SJCRH30 (cell line): ENCODE measurements at places on chromosomes 16 and 17.

- DNase-seq, result no peak
These were observed 58.7 kb downstream of the PITPNC1 start for GRCh38 chr17:67435786-67436185.

DNA sequence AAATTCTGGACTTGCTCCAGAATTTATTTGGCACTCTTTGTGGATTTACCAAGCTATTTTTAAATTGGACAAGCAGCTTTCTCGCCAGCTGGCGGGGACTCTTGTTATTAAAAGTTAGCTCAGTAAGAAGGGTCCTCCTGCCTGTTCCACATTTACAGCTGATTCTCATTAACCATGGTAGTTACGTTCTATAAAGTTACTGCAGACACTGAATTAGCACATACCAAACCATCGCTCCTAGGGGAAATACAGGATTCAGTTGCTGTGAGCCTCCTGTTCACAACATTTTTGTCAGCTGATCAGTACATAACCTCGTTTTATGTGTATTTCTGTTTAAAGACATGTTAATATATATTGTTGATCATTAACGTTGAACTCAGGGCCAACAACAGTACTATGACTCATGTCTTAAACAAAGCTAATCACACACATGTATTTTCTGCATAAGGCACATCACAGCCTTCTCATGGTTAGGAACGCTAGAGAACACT lies 4.2 kb downstream of the LDAF1 start:
- DNase-seq, result no peak

DNA sequence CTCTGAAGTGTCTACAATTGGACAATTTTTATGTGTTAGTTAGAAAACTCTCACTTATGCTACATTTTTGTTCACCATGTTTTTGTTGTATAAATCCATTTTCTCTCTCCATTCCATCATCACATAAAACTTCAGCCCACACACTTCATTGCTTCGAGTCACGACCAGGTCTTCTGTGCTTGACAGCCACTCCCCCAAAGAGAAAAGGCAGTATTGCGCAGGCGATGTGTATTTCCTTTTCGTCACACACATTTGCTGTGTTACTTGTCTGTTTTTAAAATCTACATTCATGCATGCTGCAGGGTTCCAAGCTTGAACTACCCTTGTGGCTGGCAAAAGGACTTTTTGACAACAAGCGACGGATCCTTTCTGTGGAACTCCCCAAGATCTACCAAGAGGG lies 10.5 kb downstream of the GINS3 start:
- DNase-seq, result no peak

- DNase-seq, result peak; percentile 47
These were observed 3.0 kb downstream of the KCNJ12 start for GRCh38 chr17:21379080-21379711.

GRCh38 chr17:75504347-75505151 lies 10.8 kb downstream of the CASKIN2 start:
- DNase-seq, result peak; percentile 48

- no peak for DNase-seq
These were observed 8.1 kb upstream of the CBX2 start for GRCh38 chr17:79769570-79770506.

DNA sequence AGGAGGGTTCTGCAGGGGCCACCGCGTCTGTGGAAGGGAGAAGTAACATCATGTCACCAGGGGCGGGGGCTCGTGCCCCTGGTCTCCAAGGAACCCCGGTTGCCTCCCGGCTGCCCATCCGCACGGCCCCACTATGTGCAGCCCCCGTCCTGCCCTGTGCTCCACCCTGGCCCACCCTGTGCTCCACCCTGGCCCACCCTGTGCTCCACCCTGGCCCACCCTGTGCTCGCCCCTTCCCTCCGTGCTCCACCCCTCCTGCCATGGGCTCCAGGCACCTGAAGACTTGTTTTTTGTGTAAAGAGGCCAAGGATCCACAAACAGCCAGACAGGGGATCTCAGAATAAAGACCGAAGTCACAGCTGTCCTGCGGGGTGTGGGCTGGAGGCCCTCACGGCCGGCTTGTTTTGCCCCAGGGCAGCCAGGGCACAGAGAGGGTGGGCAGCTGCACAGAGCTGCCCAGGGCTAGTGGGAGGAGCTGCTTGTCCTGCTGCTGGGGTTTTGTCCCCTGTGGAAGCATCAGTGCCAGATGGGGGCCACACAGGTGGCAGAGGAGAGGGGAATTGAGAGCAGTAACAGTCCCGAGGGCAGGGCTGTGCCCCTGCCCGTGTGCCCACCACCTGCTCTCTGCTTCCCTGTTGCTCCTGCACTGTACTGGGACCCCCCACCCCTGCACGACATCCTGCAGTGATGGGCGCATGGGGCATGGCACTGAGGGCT lies 147.0 kb upstream of the CIBAR2 start:
- peak; percentile 72 for DNase-seq
